Activated CD8-positive, alpha-beta T cell treated with anti-CD3 and anti-CD28 coated beads for 36 hours (primary cell): ENCODE measurements at places on chromosomes 3 and 15. TPM values are rescaled to one million over a fixed set of nuclear protein-coding genes. Genes with fewer than 3 reads are reported as not detected.
A peak's percentile ranks its signal among the peaks of the same experiment; 100 is the strongest.

The SAMMSON gene
- total RNA-seq, result not detected

The ACKR2 gene
- 1.4 TPM for total RNA-seq

The TAGLN3 gene
- total RNA-seq, result 1.2 TPM

The SKOR1 gene
- total RNA-seq, result 0.25 TPM

GRCh38 chr15:33670567-33670966 is 297.7 kb upstream of the CHRM5 start:
- no peak for DNase-seq
- no peak overlapping the region for H3K4me3 ChIP-seq
- no peaks in the 10 kb centered on the region for H3K4me1 ChIP-seq
- no peak overlapping the region for H3K27ac ChIP-seq
- no peaks in the 10 kb centered on the region for H3K36me3 ChIP-seq
- peaks cover 11% of the 10 kb centered on the region for H3K27me3 ChIP-seq

GRCh38 chr15:74812533-74812932 is at the start of gene LMAN1L:
Gene LMAN1L, plus strand, starts transcription at chr15:74812835. Its CDS starts 20 bp downstream, at chr15:74812855.
- peaks cover 10% of the 10 kb centered on the region for H3K4me1 ChIP-seq
- DNase-seq, result no peak
- no peaks in the 10 kb centered on the region for H3K36me3 ChIP-seq
- no peak within 1 kb of the TSS for H3K4me3 ChIP-seq
- H3K27me3 ChIP-seq, result no peaks in the 10 kb centered on the region
- no peak within 1 kb of the TSS for H3K27ac ChIP-seq

GRCh38 chr3:88189361-88189810 is 39.6 kb downstream of the C3orf38 start:
- peaks cover 8% of the 10 kb centered on the region for H3K4me1 ChIP-seq
- H3K4me3 ChIP-seq, result no peak overlapping the region
- H3K27ac ChIP-seq, result no peak overlapping the region
- H3K36me3 ChIP-seq, result no peaks in the 10 kb centered on the region
- DNase-seq, result peak; percentile 41
- H3K27me3 ChIP-seq, result no peaks in the 10 kb centered on the region

- no peak overlapping the region for H3K4me3 ChIP-seq
- H3K4me1 ChIP-seq, result peaks cover 2% of the 10 kb centered on the region
- DNase-seq, result no peak
Observed at GRCh38 chr3:128667641-128668040, 17.0 kb upstream of the RPN1 start.

GRCh38 chr3:138442433-138442832 is 8.0 kb downstream of the ESYT3 start:
- peaks cover 3% of the 10 kb centered on the region for H3K27me3 ChIP-seq
- no peaks in the 10 kb centered on the region for H3K4me1 ChIP-seq
- H3K36me3 ChIP-seq, result no peaks in the 10 kb centered on the region
- no peak overlapping the region for H3K27ac ChIP-seq
- no peak overlapping the region for H3K4me3 ChIP-seq

GRCh38 chr15:32659340-32660155 is 18.0 kb downstream of the SCG5 start:
- no peaks in the 10 kb centered on the region for H3K27me3 ChIP-seq
- no peak for DNase-seq
- peaks cover 8% of the 10 kb centered on the region for H3K4me1 ChIP-seq

DNA sequence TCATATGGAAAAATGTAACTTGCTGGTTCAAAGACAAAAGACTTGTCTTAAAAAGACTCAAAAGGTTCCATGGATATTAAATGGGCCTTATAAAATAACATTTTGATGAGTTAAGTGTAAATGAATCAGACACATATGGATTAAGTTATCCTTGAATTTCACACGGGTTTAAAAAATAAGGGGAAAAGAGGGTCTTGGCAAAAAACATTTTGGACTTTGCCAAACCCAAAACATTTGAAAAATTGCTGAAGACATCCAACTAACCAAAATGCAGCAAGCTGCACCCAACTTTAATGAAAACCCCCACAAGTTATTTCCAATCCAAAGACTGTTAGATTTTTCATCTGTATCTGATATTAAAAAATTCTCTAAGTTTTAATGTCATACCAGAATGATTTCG is 200.7 kb downstream of the MEIS2 start:
- no peaks in the 10 kb centered on the region for H3K36me3 ChIP-seq
- H3K4me3 ChIP-seq, result no peak overlapping the region
- H3K4me1 ChIP-seq, result no peaks in the 10 kb centered on the region
- peaks cover 10% of the 10 kb centered on the region for H3K27me3 ChIP-seq
- H3K27ac ChIP-seq, result no peak overlapping the region
